ENCODE measurements at places on chromosomes 4 and X.

- no peak for DNase-seq
Measured at GRCh38 chrX:136250191-136251040, 784 bp downstream of the MAP7D3 start.

DNA sequence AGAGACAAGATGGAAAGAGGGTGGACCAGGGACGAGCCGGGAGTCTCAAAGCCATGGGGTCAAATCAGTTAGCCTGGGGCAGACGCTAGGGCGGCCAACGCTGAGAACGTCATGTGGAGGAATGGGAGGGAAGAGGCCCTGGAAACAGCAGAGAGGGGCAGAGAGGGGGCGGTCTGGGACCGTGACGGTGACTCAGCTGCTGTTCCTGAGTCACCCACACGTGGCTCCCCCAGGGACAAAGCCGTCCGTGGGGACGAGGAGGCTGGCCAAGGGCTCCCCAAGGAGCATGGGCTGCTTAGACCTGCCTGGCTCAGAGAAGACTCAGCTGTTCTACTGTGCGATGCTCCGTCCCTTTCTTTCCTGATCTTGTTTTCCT lies 108.4 kb upstream of the LRPAP1 start:
- no peak for DNase-seq

DNA sequence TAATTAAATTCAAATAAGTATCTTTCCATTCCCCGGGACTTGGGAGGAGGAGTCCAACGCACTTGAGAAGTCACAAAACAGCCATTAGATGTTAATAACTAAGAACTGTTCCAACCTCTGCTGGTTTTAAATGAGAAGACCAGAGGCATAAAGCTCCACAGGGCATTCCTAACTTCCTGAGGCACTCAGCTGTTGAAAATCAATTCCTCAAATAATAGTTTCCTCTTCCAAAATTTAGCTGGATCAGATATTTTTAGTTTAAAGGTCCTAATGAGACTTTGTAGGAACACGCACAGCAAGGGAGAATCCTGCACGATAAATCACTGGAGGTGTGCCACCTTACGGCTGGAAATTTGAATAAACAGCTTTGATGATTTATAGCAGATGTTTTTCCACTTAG lies 504.3 kb upstream of the ZFP42 start:
- DNase-seq, result no peak

DNA sequence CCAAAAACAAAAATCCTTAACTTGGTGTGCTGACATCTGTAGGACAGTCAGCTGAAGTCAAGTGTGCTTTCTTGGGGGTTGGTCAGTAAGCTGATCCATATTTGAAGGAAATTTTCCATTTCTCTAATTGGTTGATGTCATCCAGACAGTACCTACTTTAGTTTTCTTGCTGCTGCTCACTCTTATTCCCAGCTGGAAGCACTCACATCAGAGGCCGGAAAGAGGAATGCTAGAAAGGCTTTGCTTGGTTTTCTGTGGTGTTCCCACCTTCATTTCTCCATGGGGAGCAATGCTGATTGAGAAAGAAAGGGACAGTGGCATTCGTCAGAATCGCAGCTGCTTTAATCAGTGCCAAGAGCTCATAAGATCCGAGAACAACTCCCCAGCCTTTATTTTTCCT lies 227.0 kb downstream of the C4orf33 start:
- no peak for DNase-seq

GRCh38 chrX:47633689-47634590 lies 4.2 kb upstream of the CFP start:
- DNase-seq, result no peak

GRCh38 chr4:10741961-10742699 lies 57.6 kb upstream of the CLNK start:
- DNase-seq, result no peak

DNA sequence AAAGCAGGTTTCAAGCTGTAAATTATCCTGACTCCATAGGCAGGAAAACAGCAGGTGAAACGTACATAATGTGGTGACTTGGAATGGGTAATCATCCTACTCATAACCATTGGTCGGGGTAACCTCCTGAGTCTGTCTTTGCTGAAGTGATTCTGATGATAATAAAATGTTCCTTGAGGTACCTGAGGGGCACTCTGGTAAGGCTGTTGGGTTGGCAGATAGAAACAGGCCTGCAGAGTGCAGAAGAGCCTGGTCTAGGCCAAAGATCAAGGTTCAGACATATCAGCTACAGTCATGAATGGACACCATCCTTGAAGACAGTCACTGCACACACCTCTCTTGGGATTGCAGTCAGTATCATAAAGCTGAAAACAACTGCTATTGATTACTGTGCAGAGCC lies 174.7 kb upstream of the RPL34 start:
- DNase-seq, result no peak

GRCh38 chr4:29540439-29541102 lies 1179.6 kb upstream of the PCDH7 start:
- no peak for DNase-seq

GRCh38 chr4:6627832-6628231 lies 12.7 kb upstream of the MRFAP1 start:
- no peak for DNase-seq

DNA sequence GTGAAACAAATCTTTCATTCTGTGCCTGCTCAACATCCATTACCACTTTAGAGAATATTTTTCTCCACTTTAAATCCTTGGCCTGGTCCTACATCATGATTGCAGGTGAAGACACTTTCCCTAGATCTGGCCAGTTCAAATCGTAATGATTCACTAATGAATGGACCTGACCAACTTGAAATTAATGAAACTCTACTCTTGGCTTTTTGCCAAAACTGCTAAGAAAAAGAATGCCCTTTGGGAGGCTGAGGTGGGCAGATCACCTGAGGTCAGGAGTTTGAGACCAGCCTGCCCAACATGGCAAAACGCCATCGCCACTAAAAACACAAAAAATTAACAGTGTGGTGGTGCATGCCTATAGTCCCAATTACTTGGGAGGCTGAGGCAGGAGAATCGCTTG lies 1082.6 kb upstream of the LCORL start:
- no peak for DNase-seq

DNA sequence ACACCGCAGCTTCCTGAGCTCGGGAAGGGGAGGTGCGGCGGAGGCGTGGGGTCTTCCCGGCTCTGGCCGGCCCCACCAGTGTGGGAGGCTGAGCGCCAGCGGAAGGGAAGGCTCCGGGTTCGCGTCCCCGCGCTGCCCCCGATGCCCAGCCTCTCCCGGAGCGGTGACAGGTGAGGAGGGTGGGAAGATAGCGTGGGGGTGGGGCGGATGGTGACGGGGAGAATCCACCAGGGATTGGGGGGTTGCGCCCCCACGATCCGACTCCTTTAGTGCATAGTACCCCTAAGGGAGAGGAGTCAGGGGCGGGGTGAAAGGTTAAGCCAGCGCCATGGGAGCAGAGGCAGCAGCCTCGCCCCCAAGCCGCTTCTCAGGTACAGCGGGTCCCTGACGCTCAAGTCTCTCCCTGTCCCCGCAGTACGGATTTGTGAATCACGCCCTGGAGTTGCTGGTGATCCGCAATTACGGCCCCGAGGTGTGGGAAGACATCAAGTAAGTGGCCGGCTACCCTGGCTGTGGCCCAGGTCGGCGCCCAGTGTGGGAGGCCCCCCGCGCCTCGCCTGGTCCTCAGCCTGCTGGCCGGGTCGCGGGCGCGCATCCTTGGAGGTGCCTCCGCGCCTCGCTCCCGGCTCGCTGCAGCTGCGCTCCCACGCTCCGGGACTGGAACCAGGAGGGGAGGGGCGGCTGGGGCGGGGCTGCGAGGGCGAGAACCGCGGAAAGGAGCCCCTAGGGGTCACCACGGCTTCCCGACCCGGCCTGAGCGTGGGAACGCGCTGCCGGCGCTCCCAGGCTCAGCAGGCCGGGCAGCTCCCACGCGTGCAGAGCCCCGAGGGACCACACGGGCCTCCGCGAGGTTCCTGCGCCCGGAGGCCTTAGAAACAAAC lies 791 bp downstream of the GUCY1B1 start:
- DNase-seq, result peak; percentile 39

- DNase-seq, result no peak
Measured at GRCh38 chrX:111308039-111308438, 37.8 kb upstream of the CAPN6 start.

DNA sequence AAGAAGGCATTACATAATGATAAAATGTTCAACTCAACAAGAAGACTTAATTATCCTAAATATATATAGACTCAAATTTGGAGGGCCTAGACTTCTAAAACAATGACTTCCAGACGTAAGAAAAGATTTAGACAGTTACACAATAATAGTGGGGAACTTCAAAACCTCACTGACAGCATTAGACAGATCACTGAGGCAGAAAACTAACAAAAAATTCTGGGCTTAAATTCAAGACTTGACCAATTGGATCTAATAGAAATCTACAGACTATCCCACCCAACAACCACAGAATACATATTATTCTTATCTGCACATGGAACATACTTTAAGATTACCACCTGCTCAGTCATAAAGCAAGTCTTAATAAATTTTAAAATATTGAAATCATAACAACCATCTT lies 93.3 kb upstream of the ARSJ start:
- DNase-seq, result no peak

DNA sequence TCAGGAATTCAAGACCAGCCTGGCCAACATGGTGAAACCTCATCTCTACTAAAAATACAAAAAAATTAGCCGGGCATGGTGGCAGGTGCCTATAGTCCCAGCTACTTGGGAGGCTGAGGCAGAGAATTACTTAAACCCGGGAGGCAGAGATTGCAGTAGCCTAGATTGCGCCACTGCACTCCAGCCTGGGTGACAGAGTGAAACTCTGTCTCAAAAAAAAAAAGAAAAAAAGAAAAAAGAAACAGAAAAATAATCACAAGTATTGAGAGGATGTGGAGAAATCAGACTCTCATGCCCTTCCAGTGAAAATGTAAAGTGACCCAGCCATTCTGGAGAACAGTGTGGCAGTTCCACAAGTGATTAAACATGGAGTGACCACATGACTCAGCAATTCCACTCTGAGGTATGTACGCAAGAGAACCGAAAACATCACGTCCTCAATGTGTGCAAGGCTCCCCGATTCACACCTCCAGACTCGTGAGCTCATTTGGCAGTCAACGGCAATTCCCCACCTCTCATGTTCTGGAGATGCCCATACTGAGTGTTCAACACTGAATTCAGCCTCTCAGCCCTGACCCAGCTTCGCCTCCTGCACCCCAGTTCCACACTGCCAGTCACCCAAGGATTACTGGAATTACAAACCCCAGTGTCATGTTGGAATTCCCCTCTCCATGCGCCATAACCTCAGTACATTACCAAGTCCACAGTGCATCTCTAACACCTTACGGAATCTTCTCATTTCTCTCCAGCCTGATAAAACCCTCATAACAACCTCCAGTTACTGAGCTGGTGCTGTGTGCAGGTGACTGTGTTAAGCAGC lies 21.1 kb downstream of the ACOX3 start:
- no peak for DNase-seq

- no peak for DNase-seq
Measured at GRCh38 chrX:43878906-43879526, 3.2 kb downstream of the MAOB start.

DNA sequence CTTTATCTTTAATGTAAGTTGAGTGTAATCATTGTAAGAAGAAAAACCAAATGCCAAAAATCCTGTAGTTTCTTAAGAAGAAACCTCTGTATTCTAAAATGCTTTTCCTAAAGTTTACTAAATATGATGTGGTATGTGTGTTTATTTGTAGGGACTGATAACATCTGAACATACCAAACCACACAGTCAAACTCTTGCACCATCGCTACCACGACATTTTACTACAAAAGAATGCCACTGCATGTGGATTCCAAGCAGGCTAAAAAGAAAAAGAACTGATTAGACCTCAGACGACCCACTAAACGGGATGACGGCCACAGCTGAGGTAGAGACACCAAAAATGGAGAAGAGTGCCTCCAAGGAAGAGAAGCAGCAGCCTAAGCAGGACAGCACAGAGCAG lies 46.1 kb downstream of the LAS1L start:
- no peak for DNase-seq

DNA sequence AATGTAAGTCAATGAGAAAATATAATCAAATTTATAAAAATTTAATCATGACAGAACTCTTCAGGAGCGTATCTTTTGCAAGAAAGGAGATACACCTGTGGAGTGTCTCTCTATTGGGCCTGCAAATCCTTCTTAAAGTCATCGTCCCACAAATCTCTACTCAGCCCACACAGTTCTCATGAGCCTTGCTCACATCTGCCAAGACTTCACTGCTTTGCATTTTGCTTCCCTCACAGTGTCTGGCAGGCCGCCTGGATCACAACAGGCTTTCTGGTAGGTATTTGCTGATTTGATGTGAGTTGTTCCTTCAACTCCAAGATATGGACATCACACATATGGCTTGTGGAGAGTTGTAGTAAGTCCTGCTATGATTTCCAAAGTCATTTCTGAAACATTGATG lies 183.1 kb upstream of the ARX start:
- no peak for DNase-seq

DNA sequence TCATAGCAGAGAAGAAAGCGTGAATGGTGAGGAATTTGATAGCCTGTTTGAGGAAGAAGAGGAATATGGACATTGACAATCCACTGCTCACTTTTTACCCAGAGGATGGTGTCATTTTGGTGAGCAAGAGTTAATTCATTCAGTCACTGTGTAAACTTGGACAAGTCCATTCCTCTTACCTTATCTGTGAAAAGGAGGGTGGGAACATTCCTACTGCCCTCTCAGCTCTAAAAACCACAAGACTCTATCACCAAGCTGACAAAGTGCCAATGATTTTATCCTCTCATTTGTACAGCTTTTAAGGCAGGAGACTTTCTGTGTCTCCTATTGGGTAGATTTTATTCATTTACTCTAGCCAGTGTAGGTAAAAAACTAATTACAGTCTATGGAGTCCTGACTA lies 103.8 kb downstream of the LUZP4 start:
- DNase-seq, result no peak

DNA sequence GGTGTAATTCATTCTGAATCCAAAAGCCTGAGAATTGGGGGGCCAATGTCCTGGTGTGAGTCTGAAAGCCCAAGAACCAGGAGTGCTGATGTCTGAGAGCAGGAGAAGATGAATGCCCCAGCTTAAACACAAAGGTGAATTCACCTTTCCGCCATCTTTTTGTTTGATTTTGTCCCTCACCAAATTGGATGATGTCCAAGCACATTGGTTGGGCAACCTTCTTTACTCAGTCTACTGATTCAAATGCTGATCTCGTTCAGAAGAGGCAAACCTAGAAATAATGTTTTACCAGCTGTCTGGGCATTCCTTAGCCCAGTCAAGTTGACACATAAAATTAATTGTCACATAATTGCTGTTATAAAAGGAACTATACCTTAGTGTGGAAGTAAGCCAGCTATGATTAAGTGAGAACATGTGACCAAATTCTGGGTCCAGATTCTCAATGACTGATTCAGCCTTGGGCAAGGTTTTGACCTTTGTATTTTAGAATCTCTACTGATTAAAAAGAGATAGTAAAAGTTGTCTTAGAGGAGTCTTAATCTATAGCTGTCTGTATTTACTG lies 34.5 kb upstream of the SLC4A4 start:
- peak; percentile 39 for DNase-seq

DNA sequence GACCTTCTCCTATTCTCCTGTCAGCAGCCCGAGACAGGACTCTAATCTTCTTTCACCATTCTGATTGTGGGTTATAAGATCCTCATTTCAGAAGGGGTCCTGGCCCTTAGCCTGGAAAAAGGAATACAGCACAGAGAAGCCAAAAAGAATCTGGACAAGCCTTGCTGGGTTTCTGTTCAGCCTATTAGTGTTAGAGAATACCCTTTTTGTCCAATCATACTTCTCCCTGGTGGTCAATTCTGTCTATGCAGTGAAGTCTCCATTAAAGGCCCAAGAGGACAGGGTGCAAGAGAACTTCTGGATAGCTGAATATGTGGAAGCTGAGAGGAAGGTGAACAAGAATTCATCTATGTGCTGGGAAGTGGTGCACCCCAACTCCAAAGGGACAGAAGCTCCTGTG lies 105.7 kb upstream of the AGA start:
- no peak for DNase-seq

All from COR-L47 (cell line).